Astrocyte (in vitro differentiated cells and primary cell): ENCODE measurements at places on chromosomes 7 and 10.

- no peak for DNase-seq
Measured at GRCh38 chr10:132111121-132111731, 45.5 kb downstream of the JAKMIP3 start.

DNA sequence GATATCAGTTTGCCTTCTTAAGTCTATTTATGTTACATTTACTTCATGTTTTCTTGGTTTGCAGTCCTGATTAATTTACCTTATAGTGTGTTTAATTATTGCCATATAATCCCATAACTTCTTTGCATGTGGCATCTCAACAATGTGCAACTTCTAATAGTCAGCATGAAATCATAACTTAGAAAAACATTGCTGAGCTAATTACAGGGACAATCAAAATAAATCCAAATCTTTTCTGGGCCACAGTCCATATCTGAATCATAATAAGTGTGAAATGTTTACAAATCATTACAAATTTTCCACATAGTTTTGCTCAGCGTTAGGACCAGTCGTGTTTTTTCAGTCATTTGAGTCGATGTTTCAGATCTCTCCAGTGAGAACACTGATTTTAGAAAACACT lies 29.1 kb upstream of the CABCOCO1 start:
- peak; percentile 63 for DNase-seq

GRCh38 chr10:75234683-75235374 lies 928 bp downstream of the COMTD1 start:
- DNase-seq: no peak

DNA sequence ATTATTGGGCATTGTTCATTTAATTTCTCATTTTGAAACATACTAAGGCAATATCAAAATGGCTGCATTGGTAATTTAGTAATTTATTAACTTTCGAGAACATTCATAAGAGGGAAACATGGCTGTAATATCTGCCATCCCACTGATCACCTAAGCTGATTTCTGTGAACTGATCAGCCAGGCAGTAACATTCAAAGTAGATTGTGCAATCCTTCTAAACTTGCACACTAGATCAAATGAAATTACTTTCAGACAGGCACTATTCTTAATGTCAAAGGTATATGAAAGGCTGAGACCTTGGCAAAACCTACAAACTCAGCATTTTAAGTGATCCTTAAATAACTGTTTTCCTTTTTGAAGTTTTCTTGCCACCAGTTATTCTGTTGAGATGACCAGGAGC lies 290.7 kb downstream of the CACNA2D1 start:
- DNase-seq: no peak

DNA sequence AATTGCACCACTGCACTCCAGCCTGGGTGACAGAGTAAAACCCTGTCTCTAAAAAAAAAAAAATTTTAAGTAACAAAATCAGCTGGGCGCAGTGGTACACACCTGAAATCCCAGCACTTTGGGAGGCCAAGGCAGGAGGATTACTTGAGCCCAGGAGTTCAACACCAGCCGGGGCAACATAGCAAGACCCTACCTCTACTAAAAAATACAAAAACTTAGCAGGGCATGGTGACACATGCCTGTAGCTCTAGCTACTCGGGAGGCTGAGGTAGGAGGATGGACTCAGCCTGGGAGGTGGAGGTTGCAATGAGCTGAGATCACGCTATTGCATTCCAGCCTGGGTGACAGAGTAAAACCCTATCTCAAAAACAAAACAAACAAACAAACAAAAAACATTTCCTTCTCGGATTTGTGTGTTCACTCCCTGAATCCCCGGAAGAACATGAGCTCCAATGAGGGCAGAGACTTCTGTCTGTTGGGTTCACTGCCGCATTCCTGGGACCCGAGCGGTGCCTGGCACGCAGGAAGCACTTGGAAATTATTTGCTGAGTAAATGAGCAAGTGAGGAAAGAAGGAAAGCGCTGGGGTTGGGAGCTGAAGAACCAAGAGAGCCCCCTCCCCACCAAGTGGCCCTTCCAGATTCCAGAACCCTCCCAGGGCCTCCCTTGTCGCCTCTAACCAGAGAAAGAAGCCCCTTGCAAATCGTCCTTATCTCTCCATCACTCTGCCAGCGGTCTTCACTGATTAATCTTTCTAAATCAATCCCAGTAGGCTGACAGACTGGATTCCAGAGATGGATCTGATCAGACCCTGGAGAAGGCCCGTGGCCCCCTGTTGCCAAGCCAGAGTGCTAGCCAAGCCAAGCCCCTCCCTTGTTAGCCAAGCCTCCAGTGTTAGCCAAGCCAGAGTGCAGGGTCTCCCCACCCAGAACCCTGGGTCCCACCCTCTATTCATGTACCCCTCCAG lies 6.2 kb downstream of the TNRC18 start:
- DNase-seq: no peak

DNA sequence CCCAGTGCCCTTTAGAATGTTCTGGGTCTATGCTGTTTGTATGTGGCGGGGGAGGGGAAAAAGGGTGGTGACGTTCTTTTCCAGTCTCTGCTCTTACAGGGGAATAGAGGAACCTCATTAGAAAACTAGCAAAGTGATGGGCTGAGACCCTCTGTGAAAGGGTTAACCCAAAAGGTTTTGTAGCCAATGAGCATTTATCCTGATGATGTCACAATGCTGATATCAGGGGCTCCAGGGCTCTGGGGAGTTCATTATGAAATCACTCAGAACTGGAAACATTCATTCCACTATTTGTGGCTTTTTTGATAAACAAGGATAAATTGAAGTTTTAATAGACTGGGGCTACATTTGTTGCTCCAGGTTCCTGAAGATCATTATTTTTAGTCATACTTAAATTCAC lies 71.7 kb downstream of the ARID5B start:
- DNase-seq: no peak

GRCh38 chr10:85642082-85642420 lies 724.5 kb downstream of the GRID1 start:
- peak; percentile 32 for DNase-seq

DNA sequence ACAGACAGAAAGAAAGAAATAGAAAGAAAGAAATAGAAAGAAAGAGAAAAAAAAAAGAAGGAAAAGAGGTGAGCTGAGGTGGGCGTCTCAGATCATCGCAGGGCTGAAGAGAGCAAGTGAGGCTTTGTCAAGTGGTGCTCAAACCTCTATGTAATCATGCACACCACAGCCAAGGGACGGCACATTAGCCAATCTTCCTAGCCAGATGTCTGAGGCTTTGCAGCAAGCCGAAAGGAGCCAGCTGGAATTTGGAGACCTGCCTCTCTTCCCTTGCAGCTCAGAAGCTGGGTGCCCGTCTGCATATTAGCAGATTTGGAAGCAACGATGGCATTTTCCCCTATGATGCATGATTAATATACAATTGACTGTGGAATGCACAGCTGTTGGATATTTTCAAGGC lies 52.5 kb downstream of the ADRA2A start:
- DNase-seq: no peak

DNA sequence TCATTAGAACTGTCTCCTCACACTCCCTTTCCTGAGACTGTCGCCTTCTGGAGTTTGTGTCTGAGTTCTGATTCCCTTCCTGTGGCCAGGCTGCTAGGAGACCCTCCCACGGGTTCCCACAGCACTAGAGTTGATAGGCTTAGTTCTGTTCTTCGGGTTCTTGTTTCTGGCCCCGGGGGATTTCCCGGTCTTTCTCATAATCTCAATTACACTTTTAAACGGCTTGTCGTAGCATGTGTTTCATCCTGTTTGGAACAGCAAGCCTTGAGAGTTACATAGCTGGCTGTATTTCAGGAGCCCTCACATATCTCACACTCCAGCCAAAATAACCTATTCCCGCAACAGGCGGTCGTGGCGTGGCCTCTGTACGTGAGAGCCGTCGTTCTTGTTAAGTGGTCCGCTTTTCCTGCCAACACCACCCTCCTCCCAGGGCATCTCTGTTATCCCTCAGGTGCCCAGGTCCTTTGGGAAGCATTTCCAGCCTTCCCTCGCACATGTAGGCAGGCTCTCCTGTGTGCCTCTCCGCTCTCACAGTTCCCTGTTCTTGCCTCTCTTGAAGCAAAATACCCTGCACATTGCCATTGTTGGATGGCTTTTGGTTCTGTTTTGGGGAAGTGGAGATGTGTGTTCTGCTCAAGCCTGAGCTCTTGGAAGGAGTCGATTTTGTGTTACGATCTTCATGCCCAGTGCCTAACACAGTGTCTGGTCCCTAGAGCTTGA lies 46.0 kb downstream of the CDC123 start:
- peak; percentile 25 for DNase-seq

- DNase-seq: no peak
Measured at GRCh38 chr7:70786076-70786475, 345.9 kb upstream of the GALNT17 start.

GRCh38 chr10:123807444-123808035 lies 84.1 kb downstream of the CPXM2 start:
- DNase-seq: no peak

GRCh38 chr7:121084748-121085336 lies 96.3 kb downstream of the CPED1 start:
- DNase-seq: peak; percentile 95

- DNase-seq: peak; percentile 1
Measured at GRCh38 chr7:136234040-136234439, 256.9 kb upstream of the MTPN start.

DNA sequence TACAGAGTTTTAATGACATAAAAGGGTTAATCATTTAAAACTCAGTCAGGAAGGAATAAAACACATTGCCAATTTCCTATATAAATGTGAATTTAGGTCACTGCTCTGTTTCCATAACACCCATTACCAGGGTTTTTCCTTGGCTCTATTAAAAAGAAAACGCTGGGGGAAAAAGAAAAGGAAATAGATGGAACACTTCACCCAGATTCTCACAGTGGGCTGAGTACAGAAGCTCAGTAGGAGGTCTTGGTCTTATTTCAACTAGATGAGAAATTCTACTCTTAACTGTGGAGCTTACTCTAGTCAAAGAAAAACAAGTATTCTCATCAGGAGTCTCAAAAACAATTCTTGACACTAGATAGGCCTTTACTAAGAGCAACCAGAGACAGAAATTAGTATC lies 36.5 kb downstream of the GLUD1 start:
- DNase-seq: no peak

GRCh38 chr10:70558871-70559810 lies 43.4 kb downstream of the PRF1 start:
- peak; percentile 45 for DNase-seq

DNA sequence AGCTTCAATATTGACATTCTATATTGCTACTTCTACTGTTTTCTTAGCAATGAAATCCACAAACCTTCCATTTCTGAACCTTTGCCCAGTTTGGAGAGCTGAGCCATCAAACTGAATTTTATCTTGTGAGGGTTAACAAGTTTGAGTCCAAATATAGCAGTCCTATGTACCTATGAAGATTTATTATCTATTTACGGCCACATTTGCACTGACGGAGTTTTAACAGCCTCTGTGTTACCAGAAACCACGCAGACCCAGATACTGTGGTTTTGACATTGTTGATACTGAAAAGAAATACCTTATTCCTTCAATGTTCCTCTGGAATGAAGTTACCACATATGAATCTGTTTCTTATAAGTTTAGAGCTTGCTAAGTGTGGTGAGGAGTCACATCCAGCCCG lies 172.6 kb downstream of the FGFR2 start:
- no peak for DNase-seq

DNA sequence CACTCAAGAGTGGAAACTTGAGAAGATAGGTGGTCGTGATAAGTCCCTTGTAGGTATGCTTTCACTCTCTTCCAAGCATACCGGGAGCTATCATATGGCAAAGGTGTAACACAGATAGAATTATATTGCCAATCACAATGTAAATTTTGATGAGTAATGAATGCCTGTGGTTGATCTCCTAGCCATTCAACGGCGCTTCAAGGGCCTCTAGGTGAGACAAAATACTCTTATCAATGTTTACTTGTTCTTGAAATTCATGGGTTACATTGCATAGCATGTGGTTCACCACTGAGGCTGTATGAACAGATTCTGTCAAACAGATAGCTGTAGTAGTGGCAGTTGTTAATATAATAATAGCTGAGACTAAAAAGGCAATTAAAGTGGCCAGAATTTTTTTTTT lies 82.4 kb downstream of the THSD7A start:
- DNase-seq: peak; percentile 36

GRCh38 chr10:119101366-119102098 lies 2.4 kb upstream of the DENND10 start:
- DNase-seq: no peak

DNA sequence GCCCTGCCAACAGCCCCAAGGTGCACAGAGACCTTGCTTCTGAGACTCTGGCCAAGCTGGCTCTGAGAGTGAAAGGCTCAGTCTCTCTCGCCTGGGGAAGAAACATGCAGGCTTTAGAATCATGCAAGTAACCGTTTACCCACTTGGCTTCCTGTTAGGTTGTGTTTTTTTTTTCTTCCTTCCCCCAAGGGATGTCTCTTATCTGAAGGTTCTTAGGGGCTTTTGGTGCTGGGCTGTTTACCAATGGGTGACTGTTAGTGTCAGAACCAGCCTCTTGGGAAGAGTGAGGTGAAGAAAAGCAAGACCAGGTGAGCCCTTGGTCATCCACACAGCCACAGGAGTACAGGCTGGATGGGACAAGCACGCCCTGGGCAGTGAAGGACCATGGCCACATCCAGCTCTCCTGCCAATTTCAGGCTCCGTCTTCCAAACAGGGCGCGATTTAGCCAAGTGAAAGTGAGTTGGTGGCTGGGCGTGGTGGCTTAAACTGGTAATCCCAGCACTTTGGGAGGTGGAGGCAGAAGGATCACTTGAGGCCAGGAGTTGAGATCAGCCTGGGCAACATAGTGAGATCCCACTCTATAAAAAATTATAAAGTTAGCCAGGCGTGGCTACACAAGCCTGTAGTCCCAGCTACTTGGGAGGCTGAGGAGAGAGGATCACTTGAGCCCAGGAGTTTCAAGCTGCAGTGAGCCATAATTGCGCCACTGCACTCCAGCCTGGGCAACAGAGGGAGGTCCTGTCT lies 76.3 kb upstream of the CUX1 start:
- DNase-seq: no peak

DNA sequence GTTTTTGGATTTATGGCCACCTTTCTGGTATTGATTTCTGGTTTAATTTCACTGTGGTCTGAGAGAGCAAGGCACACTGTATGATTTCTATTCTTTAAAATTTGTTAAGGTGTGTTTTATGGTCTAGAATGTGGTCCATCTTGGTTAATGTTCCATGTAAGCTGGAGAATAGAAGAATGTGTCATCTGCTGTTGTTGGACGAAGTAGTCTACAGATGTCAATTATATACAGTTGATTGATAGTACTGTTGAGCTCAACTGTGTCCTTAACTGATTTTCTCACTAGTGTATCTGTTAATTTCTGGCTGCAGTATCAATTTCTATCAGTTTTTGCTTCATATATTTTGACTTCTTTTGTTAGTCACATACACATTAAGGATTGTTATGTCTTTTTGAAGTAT lies 127.1 kb downstream of the MLLT10 start:
- DNase-seq: no peak

- peak; percentile 83 for DNase-seq
Measured at GRCh38 chr7:33072471-33072870, 9.9 kb upstream of the NT5C3A start.

DNA sequence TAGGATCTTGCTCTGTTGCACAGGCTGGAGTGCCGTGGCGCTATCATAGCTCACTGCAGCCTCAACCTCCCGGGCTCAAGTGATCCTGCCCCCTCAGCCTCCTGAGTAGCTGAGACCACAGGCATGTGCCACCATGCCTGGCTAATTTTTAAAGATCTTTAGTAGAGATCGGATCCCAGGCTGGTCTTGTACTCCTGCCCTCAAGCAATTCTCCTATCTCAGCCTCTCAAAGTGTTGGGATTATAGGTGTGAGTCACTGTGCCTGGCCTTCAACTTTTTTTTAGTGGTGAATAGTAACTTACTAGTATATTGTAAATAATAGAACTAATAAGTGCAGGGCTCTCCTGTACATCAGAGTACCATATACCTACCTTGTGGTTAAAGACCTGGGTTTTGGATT lies 52.1 kb upstream of the LMTK2 start:
- no peak for DNase-seq
